ENCODE measurements at places on chromosomes 13 and 19.

GRCh38 chr19:35996777-35997176 is 1.8 kb downstream of the SDHAF1 start:
- no peak for DNase-seq

GRCh38 chr19:41666075-41666474 is 22.0 kb downstream of the CEACAM7 start:
- DNase-seq: no peak

DNA sequence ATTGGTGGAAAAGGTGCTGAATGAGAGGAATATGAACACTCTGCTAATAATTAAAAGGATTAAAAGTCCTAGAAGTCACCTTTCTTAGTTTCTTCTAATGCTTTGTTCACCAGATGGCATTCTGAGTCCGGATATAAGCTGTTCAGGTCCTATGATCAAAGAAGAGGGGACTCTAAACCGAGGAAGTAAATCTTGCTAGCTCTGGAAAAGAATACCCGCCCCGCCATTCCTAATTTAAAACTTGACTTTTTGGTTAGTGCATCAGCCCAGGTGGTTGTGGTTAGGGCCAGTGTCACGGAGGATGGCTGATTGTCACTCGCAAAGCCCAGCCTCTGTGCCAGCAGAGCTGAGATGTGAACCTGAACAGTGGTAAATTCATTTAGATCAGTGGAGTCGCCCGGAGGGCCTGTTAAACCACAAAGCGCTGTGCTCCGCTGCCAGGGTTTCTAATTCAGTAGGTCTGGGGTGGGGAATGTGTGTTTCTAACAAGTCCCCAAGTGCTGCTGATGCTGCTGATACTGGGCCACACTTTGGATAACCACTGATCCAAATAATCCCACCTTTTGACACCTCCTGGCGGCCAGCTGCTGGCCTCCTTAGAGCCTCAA is 425.4 kb downstream of the DCT start:
- DNase-seq: no peak

DNA sequence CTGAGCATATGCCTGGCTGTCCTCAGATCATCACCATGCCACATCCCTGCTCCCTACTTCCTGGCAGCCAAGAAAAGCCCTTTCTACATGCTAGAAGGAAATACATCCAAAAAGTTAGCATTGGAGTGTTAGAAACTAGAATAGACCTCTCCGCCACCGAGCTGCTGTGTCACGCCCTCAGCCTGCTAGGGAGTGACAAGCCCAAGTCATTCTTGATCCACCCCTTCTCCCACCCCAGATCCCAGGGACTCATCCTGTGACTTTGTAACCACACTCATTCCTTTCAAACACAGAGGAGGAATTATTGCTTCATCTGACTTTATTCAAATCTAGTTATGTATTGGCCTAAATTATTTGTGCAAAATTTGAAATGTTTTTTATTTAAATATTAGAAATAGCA is 45.3 kb downstream of the POLR1D start:
- no peak for DNase-seq

DNA sequence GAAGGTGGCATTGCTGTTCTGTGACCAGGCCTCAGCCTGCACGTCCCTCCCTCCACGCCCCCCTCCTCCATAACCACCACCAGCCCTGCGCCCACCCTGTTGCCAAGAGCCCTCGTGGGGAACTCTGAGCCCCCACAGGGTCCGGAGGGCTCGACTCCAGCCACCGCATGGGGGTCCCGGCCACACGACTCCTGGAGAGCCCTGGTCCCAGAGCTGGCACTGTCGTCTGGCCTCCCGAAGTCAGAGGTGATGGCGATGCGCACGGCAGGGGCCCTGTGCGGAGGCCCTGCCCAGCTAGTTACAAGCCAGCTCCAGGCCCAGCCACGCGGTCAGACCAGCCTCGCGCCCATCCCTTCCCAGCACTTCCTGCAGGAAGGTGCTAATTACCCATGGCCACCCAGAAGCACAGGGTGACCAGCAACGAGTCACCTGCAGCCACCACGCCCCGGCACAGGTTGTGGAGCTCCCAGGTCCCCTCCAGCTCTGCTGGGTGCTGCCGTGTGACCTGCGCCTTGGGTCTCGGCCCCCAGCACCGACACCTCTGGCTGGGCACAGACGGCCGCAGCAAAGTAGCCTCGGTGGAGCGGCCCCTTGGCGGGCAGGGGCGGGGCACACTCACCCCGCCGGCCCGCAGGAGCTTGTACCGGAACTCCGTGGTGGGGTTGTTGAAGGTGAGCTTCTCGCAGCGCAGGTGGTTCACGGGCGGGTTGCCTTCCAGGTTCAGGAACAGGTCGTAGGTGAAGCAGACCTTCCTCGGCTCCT is 49.6 kb downstream of the MLLT1 start:
- DNase-seq: no peak

GRCh38 chr13:53010374-53011105 is 18.1 kb upstream of the OLFM4 start:
- DNase-seq: no peak

DNA sequence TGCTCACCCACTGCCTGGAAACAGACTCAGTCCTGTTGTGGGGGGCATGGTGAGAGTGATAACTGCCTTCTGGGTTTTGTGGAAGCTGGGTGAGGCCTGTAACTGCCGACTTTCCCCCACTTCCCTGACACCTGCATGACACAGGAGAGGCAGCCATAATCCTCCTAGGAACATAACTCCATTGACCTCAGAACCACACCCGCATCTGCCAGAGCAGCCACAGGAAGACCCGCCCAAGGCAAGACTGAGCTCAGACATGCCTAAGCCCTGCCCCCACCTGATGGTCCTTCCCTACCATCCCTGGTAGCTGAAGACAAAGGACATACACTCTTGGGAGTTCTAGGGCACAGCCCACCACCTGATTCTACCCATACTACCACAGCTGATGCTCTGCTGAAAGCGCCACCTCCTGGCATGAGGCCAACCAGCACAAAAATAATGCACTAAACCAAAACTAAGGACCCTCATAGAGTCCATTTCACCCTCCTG is 326.7 kb downstream of the RBM26 start:
- DNase-seq: no peak

GRCh38 chr19:48818234-48818820 is 7.5 kb upstream of the BCAT2 start:
- DNase-seq: no peak

DNA sequence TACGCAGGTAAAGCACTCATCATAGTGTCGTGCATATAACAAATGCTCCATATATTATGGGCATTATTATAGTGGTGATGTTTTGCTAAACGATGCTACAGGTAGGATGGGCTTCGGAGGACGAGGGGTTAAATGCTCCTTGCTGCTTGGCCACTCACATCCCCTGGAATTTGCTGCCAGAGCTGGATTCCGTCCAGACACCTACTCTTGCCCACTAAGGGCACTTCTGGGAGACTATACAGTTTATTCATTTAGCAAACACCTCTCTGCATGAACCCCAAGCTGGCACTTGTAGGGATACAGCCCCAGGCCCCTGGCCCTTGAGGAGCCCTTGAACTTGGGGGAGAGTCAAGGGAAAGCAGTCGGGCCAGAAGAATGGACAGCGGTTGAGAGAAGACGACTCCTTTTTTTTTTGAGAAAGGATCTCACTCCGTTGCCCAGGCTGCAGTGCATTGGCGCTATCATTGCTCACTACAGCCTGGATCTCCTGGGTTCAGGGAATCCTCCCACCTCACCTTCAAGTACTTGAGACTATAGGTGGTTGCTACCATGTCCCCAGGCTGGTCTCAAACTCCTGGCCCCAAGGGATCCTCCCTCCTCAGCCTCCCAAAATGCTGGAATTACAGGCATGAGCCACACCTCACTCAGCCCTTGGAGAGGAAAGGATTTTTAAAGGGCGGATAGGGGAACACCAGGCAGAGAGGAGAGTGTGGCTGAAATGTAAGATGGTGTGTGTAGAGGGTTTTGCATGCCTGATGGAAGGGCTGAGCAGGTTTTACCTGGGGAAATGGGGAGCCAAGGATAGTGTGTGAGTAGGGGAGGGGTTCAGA is 1.1 kb upstream of the MRPL34 start:
- DNase-seq: no peak

DNA sequence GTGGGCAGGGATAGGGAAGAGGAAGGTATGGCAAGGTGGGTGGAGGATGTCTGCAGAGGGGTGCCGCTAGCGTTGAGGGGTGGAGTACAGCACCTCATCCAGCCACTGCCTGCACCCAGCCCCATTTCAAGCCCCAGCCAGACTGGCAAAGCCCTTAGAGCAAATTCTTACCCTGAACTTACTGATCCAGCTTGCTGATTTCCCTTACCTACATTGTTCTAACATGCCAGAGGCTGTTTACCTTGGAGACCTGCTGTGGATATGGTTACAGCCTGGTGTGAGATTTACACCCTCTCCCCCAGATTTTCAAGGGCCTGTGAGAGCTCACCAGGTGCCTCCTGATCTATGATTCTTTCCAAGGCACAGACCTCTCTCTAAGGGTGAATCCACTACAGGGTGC is 86.0 kb downstream of the ZNF726 start:
- DNase-seq: no peak

- no peak for DNase-seq
These were observed 263.1 kb upstream of the HTR2A start for GRCh38 chr13:47159853-47160550.

DNA sequence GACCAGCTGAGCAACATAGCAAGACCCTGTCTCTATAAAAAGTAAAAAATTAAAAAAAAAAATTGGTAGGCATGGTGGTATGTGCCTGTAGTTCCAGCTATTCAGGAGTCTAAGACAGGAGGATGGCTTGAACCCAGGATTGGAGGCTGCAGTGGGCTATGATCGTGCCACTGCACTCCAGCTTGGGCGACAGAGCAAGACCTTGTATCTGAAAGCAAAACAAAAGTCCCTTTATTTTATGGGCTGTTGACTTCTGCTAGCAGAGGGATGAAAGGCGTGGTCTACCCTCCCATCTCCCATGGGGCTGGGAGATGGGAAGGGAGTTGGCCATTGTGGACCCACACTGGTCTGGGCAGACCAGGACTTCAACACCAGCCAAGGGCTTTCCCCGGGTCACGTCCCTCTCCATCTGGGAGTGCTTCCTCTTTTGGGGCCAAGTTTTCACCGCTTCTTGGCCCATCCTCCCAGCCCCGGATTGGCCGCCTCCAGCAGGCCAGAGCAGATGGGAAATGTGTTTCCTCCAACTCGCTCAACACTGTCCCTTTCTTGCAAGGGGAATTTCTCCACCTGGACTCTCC is 2.2 kb upstream of the TNFSF9 start:
- peak; percentile 72 for DNase-seq

DNA sequence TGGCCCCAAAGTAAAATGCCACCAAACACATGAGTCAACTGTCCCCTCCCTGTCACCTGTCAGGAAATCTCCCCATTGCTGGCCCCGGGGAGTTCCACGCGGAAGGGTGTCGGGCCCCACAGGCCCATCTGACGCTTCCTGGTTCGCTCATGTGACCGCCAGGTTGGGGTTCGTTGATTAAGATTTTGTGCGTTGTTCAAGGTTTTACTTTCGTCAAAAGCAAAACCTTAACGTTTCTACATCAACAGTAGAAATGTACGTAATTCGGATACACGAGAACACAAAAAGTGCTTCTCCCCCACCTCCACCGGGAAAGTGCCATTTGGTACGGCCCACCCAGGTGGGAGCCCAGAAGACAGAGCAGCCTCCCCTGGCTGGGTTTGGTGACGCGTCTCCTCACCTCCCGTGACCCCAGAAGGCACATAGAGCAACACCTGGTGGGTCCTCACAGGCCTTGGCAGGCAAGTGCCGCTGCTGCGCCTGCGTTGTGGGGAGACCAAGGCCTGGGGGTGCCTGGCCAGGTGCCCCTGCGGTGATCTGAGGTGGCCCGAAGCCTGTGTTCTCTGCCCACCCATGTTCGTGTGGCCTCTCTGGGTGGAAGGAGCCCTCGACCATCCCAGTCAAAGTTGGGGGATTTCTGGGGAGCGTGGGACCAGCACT is 161.6 kb downstream of the KDM4B start:
- no peak for DNase-seq

DNA sequence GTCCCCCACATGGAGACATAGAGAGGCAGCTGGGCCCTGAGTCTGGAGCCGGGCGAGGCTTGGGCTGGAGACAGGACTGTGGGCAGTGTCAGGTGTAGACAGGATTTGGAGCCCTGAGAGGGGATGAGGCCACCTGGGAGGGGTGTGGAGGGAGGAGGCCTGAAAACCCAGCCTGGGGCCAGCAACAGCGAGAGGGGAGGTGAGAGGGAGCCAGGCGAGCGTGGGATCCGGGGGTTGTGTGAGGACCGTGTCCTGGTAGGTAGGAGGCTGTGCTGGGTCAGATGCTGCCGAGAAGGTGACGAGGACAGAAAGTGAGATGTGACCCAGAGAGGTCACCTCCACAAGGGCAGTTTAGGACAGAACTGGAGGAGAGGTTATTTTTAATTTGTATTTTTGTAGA is 7.4 kb downstream of the MPND start:
- no peak for DNase-seq

GRCh38 chr13:105952973-105953290 is 582.5 kb downstream of the EFNB2 start:
- no peak for DNase-seq

DNA sequence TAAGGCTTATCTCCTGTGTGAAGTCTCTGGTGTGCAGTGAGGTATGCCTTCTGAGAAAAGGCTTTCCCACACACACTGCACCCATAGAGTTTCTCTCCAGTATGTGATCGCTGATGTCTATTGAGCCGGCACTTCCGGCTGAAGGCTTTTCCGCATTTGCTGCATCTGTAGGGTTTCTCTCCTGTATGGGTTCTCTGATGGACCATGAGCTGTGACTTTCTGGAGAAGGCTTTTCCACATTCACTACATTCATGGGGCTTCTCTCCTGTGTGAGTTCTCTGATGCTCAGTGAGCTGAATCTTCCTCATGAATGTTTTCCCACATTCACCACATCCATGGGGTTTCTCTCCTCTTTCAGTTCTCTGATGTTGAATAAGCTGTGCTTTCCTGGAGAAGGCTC is 14.7 kb downstream of the ZNF577 start:
- no peak for DNase-seq

DNA sequence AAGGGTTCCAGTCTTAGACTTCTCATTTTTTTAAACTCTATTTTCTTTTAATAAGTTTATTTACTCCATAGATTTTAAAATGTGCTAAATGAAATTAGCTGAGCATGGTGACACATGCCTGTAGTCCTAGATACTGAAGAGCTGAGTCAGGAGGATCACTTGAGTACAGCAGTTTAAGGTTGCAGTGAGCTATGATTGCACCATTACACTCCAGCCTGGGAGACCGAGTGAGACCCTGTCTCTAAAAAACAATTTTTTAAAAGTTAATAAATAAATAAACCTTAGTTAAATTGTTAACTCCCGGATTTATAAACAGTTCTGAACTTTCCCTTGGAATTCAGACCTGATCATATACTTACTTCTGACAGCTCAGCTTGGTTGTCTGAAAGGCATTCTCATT is 32.5 kb downstream of the PCDH20 start:
- DNase-seq: no peak

GRCh38 chr19:38908911-38909310 is 3.1 kb downstream of the CCER2 start:
- DNase-seq: no peak
